ENCODE measurements at places on chromosomes 1 and 21.

GRCh38 chr1:175167861-175168260, 24.7 kb downstream of the KIAA0040 start:
- DNase-seq: no peak

DNA sequence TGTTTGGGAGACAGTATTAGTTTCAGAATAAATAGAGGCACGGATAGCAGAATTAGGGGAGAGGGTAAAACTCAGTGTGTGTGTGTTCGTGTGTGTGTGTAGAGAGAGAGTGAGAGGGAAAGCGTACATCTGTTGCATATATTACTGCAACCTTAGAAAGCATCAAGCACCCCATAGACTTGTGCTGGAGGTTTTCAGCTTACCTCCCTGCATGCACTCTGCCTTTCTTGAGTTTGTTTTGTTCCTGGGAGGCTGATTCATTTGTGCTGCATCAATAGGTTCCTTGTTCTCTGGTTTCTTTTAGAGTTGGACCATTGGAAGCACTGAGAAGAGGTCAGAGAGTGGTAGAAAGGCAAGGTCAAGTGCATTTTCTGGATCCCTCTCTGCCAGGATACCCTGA, 104.4 kb upstream of the KCNK1 start:
- DNase-seq: no peak

DNA sequence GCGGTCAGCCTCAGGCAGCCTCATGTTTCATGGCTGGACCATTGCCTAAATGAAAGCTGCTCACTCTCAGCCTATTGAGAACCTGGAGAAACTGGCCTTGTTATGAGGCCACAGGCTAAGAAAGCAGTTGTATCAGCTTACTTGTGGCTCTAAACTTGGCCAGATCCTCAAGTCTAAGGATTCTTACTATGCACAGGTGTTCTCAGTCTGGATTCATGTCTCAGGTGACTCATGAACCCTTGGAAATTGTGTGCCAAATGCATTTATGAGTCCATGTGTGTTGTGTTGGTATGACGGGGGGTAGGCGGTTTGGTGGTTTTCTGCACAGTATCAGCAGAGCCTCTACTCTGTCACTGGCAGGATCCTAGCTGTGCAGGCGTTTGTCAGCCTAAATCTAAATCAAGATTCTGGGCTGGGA, 90.4 kb downstream of the ROR1 start:
- DNase-seq: no peak

- no peak for DNase-seq
Observed at GRCh38 chr1:106969731-106970130, 86.7 kb upstream of the PRMT6 start.

- DNase-seq: no peak
Observed at GRCh38 chr1:66271216-66271903, 262.6 kb upstream of the SGIP1 start.
